ENCODE measurements at places on chromosomes 2 and 18.

DNA sequence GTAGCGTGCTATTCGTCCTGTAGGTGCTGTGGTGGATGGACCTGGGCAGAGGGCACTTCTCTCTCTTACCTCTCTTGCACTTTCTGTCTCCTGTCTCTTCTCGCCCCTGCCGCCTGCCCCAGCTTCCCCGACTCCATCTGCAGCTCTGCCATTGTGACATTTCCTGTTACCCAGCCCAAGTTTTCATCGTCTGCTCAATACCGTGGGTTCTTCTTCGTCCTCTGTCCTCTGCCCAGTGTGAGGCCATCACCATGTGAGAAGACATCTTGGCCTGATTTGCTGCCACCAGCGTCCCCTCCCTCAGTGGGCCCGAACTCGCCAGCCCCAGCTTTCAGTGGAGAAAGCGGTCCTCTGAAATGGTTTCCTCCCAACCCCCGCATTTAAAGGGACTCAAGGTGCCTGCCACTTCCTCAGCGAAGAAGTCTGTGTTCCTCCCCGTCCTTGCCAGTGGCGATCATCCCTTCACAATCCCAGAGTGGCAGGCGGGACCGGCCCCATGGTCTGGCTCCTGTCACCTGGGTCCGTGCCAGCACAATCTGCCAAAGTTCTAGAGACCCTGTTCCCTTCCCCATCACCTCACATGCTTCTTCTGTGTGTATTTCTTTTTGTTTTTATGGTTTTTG is 18.0 kb downstream of the TGOLN2 start:
- no peak for DNase-seq

GRCh38 chr18:75782204-75782603 is 354.7 kb upstream of the SMIM21 start:
- DNase-seq: no peak

DNA sequence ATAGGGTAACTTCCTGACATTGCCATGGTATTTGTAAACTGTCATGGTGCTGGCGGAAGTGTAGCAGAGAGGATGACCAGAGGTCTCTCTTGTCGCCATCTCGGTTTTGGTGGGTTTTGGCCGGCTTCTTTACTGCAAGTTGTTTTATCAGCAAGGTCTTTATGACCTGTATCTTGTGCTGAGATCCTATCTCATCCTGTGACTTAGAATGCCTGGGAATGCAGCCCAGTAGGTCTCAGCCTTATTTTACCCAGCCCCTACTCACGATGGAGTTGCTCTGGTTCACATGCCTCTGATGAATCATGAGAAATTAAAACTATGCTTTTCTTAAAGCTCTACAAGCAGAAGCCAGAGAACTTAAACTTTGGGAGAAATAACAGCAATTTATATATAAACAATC is 12.7 kb upstream of the NFU1 start:
- DNase-seq: no peak

GRCh38 chr2:211903961-211904360 is 634.6 kb downstream of the ERBB4 start:
- no peak for DNase-seq

GRCh38 chr18:62183578-62184195 is 3.2 kb downstream of the PIGN start:
- no peak for DNase-seq

DNA sequence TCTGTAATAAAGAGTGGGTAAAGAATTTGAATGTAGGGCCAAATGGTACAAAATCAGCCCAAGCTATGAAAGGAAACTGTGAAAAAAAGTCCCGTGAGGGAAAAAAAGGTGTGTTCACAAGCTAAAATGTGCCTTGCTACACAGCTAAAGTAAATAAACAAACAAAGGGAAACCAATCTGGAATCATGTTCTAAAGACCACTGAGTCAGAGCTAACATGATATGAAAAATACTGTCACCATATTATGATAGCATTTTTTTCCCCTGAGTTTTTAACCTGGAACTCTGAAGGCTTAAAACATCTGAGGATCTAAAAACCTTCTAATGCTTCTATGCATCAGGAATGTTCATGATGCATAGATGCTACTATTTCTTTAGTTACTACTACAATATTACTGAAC is 58.8 kb downstream of the SCN1A start:
- no peak for DNase-seq

DNA sequence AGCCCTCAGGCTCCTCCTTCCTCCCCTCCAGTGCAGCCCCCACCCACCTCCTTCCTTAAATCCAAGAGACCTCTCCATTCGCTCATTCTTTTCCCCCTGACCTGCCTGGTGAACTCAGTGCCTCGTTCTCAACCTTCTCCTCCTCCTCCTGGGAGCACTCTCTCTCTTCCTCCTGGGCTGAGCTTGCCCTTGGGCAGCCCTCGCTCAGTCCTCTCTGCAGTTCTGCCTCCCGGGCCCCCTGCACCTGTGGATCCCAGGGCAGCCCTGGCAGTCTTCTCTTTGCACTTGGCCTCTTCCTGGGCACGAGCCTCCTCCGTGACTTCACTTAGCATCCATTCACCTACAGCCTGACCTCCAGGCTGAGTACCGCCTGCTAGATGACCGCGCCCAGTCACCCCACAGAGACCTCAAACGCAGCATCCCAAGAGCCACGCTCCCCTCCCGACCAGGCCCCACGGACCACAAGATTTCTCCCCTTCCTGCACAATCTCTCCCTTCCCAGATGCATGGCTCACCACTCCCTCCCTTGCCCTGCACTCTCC is 58.9 kb upstream of the ID2 start:
- DNase-seq: no peak

GRCh38 chr2:233706720-233707119 is 6.0 kb upstream of the UGT1A5 start:
- DNase-seq: no peak

DNA sequence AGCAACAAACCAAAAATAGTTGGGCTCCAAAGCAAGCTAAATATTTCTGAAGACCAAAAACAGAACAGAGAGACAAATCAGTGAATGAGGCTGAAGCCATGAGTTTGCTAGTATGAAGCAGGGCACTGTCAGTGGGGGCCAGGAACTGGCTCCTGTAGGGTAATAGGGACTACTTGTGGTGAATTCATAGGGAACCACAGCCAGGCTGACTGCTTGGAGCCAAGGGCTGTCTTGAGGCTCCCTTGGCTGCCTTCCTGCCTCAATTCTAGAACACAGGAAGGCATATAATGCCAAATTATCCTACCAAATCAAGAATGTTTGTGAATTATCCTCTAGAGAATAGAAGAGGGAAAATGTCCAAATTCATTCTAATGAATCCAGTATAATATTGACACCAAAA is 406.0 kb downstream of the CCDC85A start:
- no peak for DNase-seq

GRCh38 chr18:54284535-54284934 is 15.2 kb downstream of the POLI start:
- DNase-seq: no peak

DNA sequence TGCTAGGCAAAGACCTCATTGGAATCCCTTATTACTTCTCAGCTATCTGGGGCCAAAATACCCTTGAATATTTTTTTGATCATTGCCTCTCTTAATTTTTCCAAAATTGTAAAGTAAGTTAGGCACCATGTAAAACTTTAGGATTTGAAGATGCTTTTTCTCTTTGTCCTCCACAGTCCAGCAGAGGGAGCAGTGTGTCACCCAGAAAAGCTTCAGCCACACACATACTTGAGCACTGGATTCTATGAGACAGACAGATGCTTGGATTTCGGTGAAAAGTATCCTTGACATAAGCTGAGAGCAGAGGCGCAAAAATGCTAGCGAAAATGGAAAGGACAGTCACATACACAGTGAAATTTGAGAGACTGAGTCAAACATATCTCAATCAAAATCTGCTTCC is 74.7 kb upstream of the KCNJ3 start:
- DNase-seq: no peak

DNA sequence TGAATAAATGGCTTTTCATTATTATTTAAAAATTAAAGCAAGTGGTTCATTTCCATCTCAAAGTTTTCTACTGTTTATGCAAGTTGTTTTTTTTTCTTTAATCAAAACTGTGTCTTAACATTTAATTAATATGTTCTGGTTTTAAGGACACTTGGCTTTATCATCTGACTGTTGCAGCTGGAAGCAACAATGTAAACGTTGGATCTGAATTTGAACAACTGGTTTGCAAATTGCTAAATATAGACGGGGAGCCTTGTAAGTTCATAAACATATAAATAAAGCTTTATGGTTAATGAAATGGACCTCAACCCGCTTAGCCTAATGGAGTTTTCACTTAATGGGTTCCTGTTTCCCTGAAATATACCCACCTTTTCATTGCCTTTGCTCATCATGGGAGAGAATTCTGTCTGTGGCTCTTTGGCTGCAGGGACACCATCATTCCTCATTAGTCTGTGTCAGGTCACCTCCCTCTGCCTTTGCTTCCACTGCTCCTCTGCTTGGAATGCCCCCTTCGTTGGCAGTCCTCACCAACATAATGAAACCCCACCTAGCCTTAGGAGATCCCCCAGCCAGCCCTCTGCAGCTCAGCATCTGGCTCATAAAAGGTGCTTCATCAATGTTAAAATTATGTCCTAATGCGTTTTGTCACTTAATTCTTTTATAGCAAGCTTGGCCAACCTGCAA is 44.2 kb upstream of the DYNC2LI1 start:
- DNase-seq: no peak

GRCh38 chr2:233142355-233142897 is 82.3 kb downstream of the INPP5D start:
- no peak for DNase-seq

- DNase-seq: no peak
Observed at GRCh38 chr2:74548900-74549826, 4.6 kb downstream of the LOXL3 start.

DNA sequence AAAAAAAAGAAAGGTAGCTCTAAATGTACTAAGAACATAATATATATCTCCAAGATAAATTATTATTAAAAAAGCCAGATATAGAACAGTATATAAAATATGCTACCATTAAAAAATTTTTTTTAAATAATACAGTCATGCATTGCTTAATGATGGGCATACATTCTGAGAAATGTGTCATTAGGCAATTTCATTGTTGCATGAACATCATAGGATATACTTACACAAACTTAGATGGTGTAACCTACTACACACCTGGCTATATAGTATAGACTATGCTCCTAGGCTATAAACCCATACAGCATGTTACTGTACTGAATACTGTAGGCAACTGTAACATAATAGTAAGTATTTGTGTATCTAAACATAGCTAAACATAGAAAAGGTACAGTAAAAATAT is 18.3 kb upstream of the LAPTM4A start:
- no peak for DNase-seq

- no peak for DNase-seq
Observed at GRCh38 chr2:168632709-168633121, 169.7 kb upstream of the NOSTRIN start.
